ENCODE measurements at places on chromosomes 4 and X.

DNA sequence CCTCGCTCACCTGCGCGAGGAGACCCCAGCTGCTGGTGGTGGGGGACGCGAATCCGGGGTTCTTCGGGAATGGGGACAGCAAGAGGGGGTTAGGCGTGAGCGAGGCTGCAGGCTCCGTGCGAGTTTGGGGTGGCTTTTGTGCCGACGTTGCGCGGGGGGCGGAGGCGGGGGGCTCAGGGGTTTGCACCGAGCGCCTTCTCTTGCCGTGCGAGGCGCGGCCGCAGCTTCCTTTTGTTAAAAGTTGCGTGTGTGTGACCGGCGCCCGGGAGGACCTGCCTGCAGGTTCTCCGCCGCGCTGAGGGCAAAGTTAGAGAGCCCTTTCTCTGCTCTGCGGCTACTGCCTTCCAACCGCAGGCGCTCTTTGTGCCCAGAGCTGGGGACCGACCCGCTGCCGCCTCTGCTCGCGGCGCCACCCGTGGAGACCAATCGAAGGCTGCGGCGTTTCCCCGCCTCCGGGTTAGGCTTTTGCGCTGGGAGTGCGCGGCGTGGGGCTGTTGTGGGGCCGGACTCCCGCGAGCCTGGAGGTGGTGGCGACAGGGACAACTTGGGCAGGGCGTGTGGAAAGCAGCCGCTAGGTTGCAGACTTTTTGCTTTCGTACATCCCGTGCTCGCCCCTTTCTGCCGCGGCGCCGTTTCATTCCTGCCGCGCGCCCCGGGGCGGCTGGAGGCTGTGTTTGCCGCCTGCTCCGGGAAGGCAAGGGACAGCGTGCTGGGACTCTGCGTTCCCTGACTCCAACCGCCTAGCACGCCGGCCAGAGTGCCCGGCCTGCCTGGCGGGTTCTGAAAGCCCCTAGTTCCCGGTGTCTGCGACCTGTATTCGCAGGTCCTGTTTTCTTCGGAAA is 716 bp downstream of the KIT start:
- peak; percentile 36 for DNase-seq

DNA sequence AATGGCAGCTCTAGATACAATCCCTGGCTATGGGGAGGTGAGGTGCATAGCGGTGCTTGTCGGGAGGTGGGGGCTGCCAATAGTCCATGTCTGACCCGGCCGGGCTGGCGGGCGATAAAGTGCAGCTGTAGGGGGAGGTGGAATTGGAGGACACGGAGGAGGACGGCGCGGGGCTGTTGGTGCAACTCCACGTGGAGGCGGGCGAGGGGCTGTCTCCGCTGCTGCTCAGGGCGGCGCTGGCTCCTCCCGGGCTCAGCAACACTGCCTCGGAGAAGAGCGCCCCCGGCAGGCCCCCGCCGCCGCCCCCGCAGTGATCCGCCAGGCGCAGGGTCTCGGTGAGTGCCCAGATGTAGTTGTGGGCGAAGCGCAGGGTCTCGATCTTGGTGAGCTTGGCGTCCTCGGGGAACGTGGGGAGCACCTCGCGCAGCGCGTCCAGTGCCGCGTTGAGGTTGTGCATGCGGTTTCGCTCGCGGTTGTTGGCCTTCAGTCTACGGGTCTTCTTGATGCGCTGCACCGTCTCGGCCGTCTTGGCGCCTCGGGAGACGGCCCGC is 1.3 kb downstream of the NEUROG2 start:
- DNase-seq: no peak

GRCh38 chr4:185424905-185425646 is 688 bp downstream of the UFSP2 start:
- DNase-seq: no peak

DNA sequence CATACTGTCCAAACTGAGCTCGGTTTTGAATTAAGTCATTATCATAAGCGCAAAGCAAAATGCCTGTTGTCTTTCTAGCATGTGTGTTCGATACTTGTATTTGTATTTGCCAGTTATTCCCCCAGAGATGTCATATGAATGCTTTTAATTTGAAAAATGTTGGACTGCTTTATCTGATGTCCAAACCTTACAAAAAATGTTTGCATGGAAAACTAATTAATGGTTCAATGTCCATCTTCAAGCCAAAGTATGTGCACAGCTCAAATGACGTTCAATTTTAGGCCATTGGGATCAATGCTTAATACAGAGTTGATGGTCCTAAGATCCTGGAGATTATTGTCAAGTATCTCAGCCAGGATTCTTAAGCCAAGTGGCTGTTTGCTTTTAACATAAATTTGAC is 17.2 kb upstream of the HPGDS start:
- no peak for DNase-seq

- no peak for DNase-seq
Observed at GRCh38 chr4:1448589-1449420, 42.6 kb upstream of the NKX1-1 start.

GRCh38 chr4:10180927-10181744 is 64.5 kb upstream of the WDR1 start:
- DNase-seq: peak; percentile 84

GRCh38 chr4:112031712-112032328 is 113.4 kb upstream of the FAM241A start:
- DNase-seq: peak; percentile 26

- DNase-seq: peak; percentile 76
Observed at GRCh38 chr4:153522802-153523094, 56.6 kb downstream of the TMEM131L start.

- no peak for DNase-seq
Observed at GRCh38 chr4:5366421-5366820, 315.1 kb downstream of the STK32B start.

DNA sequence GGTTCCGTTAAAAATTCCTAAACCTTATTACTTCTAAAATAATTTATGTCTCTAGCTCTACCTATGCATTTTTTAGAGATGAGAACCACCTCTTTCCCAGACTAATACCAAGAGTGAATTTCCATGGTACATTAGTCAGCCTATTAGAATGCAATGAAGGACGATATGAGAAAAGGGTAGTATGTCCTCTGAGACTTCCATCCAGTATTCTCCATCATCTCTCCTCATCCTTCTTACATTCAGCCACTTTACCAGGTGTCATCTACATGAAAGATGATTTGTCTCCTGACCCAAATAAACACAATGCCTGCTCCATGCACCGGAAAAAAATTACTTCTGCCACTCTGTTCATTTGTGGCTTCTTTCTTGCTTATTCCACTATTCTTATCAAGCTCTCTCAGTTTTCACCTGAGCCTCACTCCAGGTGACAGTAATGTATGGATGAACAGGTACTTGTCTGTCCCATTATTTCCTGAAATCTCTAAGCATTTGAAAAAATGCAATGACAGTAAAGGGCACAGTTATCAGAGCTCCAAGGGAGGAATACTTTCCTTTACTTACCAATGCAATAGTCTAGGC is 97.9 kb downstream of the MAB21L2 start:
- no peak for DNase-seq

DNA sequence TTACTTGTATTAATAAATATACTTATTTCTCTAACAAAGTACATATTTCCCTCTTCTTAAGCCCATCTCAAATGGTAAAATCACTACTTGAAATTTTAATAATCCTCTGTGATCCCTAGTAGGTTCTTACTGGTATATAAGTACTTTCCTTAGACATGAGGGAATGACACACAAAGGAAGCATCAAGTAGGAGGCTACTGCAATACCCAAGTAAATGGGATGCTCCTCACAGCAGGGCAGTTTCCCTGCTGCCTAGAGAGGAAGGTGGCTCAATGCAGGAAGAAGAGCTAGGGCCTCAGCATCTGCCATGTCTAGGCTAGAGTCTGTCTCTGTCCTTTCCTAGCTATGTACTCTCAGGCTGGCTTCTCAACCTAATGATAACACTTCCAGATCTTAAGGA is 122.1 kb upstream of the DIPK2B start:
- DNase-seq: no peak

DNA sequence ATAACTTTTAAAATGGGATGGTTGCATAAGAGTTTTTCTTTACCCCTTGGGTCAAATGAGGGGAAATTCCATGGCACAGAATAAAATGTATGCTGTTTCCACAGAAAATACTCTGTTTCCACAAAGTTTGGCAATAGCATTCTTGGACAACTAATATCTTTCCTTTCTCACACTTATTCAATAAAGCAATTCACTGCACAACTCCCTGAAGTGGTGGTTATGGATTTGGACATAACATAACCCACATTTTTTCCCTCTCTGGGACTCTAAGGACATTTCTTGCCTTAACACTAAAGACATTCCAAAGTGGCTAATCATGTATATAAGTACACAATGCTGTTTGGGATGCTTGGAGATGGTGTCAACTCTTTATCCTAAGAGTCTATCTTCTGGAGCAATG is 51.7 kb upstream of the GPM6B start:
- DNase-seq: no peak

GRCh38 chr4:147994491-147995385 is 262.9 kb downstream of the ARHGAP10 start:
- DNase-seq: no peak

DNA sequence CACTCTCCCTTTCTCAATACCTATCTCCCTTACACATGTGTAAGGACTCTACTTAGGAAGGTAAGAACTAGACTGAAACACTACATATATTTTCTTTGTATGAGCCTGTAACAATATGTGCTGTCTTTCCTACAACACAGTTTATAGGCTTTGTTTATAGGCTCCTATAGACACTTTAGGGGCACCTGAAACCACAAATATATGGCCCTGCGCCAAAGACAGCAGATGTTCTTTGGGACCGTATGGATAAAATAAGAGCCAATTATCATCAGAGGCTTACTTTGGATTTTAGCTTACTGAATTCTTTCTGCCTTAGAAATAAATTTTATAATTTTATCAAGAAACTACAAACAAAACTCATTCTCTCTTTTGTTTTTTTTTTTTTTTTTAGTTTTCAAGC is 16.6 kb upstream of the CXCL3 start:
- DNase-seq: no peak

DNA sequence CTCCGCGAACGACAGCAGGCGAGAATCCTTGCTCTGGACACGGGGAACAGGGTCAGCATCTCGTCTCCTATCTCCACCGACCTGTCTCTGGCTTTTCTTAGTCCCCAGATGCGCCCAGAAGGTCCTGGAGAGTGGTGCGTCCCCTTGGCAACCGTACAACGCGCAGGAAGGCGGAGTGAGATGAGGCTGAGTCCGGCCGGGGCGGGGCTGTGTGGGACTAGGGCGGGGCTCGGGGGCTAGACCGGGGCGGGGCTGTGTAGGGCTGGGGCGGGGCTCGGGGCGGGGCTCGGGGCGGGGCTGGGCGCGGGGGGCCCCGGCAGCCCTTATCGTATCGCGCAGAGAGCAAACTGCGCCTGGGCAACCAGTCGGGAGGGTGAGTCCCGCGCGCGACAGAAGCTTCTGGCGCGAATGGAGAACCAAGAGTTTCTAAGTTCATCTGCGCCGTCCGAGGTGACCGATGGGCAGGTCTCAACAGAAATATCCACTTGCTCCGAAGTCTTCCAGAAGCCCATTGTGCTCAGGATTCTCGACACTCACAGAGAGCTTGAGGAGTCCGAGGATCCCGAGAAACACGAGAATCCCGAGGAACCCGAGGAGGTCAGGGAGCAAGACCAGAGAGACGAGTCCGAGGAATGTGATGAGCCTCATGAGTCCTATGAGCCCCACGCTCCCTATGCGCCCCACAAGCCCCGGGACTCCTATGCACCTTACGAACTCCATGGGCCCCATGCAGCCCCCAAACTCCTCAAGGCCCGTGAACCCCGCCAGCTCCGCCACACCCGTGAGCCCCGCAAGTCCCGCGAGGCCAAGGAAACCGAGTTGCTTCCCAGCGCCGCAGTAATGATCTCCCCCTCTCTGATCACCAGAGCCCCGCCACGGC is 24.9 kb downstream of the ARL9 start:
- DNase-seq: peak; percentile 81

DNA sequence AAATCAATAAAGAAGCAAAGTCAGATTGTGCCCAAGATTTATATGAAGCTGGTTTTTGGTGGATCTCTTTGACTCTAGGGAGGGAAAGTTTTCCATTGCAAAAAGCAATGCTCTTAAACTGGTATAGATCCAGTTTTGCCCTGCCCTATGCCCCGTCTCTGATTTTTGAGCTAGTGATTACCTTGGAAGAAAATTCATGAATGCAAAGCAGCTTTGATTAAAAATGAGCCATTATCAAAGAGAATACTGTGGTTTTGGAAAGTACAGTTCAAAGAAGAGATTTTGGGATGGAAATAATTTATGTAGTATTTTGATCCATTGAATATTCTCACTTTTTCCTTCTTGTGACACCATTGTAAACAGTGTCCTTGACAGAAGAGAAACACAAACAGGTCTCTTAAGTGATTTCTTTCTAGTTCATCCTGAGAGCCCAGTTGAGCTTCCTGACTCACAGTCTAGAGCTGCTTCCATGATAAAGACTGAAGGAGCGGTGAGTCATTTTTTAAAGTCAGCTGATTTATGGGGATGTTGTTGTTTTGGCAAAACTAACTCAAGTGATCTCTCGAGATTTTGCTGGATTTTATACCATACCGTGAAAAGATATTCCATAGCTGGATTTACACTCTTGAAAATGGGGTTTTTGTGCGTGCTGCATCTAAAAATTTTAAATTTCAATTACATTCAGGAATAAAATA is 76.7 kb downstream of the AFF1 start:
- DNase-seq: peak; percentile 13

GRCh38 chr4:36313301-36313700 is 31.9 kb downstream of the DTHD1 start:
- no peak for DNase-seq

- DNase-seq: no peak
Observed at GRCh38 chr4:173121076-173121561, 47.5 kb upstream of the GALNT7 start.

- DNase-seq: no peak
Observed at GRCh38 chr4:180960743-180961401, 1282.3 kb upstream of the TENM3 start.

DNA sequence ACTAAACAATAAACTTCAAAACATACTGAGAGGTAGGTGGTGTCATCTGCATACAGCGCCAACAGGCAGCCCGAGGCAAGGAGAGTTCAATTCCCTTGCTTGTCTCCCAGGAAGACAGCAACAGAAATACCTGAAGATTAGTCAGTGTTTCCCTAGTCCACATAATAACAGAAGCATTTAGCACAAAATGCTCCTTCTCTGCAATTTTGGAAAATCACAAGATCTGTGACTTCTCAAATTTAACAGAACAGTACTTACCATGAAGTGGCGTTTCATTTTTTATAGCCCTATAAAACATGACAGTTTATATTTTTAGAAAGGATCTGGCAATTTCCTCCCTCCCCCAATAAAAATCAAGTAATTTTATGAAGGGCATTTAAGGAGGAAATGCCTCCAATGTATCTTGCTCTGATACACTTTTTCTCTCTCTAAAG is 67.1 kb upstream of the MYOZ2 start:
- DNase-seq: no peak

DNA sequence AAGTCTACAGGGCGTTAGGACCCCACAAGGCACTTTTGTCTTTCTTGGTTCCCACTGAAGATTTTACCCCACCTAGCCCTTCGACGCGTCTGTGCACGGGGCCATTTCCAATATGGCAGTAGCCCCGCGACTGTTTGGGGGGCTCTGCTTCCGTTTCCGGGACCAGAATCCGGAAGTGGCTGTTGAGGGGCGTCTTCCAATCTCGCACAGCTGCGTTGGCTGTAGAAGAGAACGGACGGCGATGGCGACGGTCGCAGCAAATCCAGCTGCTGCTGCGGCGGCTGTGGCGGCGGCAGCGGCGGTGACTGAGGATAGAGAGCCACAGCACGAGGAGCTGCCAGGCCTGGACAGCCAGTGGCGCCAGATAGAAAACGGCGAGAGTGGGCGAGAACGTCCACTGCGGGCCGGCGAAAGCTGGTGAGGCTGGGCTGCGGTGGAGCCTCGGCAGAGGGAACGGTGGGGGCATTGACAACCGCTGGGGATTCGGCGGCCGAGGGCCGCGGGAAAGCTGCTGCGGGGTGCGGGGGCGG is at the start of gene USP11:
USP11 (plus strand) TSS at position 207 of the 530 bp plus-strand sequence; CDS start at position 242, 35 bp downstream.
- DNase-seq: peak; percentile 49

GRCh38 chr4:53748328-53748772 is 157.1 kb upstream of the LNX1 start:
- DNase-seq: no peak
